ENCODE measurements at places on chromosomes 3 and 15.

DNA sequence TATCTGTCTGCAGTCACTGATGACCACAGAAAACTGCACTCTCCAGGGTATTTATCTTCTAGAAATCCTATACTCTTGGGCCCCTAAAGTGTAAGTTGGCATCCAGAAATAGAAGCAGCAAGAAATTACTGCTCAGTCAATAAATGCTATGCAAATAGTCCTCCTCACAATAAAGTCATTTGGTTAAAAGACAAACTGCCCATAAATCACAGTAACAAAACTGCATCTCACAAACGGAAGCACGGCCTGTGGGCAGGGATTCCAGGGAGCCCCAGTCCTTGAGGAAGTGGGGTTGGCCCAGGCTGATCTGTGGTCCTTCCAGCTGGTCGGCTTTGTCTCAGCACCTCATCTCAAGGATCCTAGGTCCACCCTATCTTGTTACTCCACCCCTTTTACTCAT lies 29.7 kb upstream of the SPATA12 start:
- DNase-seq, result no peak

DNA sequence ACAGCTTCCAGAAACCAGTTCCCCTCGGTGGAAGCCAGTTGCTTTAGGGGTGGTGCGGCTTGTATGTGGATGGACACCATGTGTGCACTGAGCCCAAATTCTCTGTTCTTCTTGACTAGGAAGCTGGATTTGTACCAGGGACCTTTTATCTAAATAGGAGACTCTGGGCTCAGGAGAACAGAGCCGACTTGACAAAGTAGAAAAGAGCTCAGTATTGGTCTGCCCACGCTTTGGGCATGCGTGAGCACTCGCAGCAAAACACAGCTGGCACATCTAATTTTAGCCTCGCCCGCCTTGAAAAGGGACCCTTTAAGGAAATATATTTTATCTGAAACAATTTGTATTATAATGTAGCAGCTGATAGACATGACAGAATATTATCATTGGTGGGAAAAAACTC lies 1.1 kb upstream of the RBMS3 start:
- DNase-seq, result no peak

DNA sequence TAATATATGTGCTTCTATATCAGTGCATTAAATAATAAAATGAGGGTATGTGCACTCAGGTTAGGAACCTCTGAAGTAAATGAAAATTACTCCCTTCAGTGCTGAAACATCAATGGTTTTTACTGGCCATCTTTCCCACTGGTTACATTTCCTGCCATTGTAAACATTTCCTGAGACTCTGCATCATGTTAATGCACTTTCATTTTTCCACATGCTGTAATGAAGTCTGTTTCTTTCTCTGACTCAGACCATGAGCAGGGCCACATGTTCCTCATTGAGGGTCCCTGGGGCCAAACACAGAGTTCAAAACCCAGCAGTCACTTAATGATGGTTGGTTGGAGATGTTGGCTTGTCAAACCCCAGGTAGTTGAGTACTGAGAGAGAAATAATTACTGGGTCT lies 15.3 kb downstream of the FAM3D start:
- no peak for DNase-seq

- no peak for DNase-seq
Observed at GRCh38 chr3:143183665-143183964, 64.0 kb downstream of the CHST2 start.

DNA sequence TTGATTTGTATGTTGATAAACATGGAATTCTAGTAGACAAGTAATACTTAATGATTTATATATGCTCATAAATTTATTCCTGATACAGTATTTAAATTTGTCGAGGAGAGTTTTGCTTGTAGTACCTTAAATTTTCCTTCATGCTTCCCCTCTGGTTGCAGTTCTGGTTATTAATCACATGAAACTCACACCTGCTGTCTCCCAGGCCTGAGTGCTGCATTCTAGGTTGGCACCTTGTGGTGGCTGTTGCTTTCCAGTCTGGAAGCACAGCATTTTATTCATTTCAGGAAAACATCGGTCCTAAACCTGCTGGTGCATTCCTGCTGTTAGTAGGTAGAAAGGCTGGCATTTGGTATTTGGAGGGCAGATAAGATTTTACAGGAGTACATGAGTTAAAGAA lies 44.9 kb downstream of the ATP1B3 start:
- no peak for DNase-seq

DNA sequence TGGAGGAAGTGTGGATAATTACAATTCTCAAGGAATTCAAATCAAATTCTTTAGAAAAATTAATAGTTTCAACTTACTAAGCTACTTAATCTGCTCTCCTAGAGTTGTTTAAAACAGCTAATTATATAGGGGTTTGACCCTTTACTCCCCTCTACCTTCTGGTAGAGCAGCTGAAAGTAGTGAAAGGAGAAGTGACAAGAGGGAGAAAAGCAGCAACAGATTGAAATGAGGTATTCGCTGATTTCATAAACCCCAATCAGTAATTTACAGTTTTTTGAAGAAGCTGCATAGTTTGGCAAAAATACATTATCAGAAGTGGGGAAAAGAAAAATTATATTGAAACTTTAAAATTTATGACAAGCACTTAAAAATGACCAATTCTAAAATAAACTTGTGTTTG lies 52.8 kb downstream of the ZMAT3 start:
- DNase-seq, result no peak

DNA sequence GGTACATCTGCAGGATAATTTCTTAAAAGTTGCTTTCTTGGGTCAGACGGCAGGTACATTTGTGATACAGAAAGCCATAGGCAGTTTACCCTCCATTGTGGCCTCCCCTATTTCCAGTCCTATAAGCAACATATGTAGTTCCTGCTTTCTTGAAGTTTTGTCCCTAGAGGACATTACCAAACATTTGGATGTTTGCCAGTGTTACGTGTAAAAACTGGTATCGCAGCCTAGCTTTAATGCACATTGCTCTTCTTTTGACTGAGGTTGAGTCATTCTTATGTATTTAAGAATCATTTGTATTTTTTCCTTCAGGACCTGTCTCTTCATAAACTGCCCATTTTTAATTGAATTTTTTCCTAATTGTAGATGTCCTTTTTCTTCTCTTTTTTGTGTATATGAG lies 114.3 kb downstream of the DIPK2A start:
- DNase-seq, result no peak

DNA sequence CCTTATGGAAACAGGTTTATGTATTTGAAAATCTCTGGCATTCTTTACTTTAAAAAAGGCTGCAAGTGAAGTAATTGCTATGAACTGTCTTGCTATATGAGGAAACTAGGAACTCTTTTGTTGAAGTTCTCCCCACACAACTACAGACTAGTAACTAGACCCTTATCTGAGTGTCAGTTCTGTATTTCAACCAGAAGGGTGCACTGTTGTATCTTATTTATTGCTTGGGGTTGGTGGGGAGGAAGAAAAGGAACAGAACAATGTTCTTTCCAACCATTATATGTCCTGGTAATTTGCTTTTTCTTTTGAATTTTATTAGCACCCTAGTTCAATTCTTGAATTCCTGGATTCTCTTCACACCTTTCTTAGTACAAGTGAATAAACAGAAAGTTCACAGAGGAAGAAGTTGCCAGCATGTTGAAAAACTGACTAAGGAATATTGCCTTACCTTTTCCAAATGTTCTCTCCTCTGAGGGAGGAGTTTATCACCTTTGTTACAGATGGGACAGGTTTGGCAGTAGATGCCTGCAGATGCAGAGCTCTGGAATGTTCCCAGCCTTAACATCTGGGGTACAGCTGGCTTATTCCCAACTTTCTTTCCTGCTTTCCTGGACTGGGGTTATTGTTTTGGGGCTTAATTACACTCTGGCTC lies 162.4 kb upstream of the CFAP20DC start:
- DNase-seq, result peak; percentile 5

- DNase-seq, result no peak
Observed at GRCh38 chr15:77599899-77600298, 32.8 kb downstream of the LINGO1 start.

DNA sequence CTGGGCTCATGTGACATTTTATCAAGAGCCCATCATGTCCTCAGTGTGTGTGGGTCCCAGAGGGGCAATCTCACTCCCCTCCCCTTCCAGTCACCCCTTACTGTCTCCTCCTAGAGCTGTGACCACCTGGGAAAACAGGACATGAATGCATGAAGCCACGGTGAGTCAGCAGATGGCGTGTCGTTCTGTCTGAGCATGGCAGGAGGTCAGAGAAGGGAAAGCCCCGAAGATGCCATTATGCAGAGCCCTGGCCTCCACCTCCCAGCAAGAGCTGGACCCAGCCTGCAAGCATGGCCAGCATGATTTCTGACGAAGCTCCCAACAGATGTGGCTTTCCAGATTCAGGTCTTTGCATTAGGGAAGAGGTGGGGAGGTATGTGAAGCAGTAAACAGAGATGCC lies 118.5 kb downstream of the TLE3 start:
- DNase-seq, result no peak

DNA sequence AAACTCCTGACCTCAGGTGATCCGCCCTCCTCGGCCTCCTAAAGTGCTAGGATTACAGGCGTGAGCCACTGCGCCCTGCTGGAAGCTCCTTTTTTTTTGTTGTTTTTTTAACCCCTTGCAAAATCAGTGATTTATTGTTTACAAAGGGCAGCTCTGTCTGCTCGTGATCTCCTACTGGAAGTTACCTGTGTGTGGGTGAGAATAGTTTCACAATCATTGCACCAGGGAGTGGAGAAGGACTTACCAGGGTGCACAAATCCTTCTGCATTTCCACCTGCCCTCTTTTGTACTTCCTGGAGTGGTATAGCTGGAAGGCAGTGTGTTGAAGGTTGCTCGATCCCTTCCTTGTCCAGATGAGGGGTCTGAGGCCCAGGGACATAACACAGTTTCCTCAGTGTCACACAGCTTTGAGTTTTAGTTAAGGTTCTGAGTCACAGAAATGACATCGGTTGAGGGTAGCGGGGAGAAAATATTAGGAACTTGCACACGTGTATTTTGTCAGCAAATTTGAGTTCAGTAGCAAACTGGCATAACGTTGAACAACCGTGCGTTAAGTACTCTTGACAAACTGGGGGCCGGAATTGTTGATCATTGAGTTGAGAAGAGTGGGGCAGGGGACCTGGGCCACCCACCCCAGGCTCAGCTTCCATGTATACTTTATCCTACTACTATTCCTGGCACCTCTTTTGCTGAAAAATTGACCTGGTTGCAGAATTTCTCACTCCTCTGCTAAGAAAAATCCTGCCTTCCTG lies 11.3 kb upstream of the TRAK1 start:
- no peak for DNase-seq

DNA sequence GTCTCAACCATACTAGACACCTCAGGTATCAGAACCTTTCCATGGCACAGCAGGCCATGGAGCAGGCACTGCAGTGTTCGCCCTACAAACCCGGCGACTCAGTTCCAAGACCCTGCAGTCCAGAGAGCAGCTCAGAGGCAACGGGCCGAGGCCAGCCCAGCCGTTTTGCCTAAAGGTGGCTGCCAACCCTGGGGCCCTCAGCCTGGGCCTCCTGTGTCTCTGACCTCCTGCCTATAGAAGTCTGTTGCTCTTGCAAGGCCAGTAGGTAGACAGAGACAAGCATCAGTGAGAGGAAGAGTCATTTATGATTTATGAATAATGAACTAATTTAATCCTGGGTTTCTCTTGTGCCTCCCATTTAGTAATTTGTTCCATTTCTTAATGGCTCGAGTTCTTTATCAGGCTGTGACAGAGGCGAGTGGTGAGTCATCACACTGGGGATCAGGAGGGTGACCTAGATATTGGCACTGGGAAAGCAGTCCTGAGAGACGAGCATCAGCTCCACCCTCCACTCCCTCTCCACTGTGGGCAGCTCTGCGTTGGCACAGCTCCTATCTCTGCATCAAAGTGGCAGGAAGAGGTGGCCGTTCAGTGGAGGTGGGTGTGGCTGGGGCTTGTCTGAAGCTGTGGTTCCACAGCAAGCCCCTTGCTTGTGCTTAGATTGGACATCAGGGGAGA lies 79.8 kb downstream of the ABHD5 start:
- no peak for DNase-seq

DNA sequence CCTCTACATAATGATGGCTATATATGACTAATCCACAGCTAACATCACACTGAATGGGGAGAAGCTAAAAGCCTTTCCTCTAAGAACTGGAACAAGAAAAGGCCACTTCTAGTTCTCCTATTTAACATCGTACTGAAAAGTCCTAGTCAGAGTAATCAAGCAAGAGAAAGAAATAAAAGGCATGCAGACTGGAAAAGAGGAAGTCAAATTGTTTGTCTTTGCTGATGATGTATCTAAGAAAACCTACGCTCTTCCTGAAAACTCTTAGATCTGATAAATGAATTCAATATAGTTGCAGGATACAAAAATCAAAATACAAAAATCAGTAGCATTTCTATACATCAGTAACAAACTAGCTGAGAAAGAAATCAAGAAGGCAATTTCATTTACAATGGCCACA lies 116.9 kb downstream of the TP63 start:
- no peak for DNase-seq

- no peak for DNase-seq
Observed at GRCh38 chr3:127959041-127959440, 44.0 kb downstream of the KBTBD12 start.

DNA sequence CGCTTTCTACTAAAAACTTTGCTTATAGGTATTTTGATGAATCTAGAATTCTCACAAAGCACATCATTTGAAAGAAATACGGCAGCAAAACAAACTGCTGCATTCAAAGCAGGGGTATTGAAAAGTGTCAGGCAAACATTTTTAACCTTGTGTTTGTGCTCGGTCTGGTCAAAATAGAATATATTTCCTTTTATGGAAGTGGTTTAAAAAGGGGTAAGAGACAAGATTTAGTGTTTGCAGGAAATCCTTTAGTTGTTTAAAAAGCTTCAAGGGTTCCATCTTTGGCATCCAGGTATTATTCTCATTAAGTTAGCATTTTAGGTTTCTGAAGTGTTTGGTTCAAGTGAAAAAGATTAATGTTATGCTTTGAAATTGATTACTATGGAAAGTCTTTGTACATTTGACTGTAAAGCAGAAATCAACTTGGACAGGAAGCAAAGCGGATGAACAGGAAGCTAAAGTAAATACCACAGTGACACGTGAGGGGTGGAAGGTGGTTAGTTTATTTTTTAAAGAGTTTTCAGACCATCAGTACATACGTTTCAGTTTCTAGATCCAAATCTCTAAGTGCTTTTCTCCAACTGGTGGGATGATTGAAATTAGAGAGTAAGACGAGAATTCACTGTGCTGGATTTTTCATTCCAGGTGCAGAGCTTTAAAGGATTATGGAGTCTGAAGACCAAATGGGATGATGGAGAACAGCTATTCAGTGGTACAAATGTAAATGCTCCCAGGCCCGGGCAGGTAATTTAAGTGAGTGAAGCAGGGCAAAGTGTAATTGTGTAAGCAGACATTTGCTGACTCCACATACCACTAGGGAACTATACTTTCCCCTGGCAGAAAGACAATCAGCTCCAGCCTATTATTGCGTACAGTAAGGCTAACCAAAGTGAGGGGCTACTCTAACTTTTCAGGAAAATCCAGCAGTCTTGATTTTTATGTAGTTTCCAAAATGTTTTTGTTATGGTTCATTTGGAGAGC lies 341.8 kb upstream of the TBL1XR1 start:
- DNase-seq, result no peak

GRCh38 chr3:36065321-36065720 lies 315.0 kb upstream of the STAC start:
- no peak for DNase-seq
